ENCODE measurements at places on chromosomes 11 and 22. TPM values are rescaled to one million over a fixed set of nuclear protein-coding genes. Genes with fewer than 3 reads are reported as not detected.

Gene CD3G
- total RNA-seq = not detected

DNA sequence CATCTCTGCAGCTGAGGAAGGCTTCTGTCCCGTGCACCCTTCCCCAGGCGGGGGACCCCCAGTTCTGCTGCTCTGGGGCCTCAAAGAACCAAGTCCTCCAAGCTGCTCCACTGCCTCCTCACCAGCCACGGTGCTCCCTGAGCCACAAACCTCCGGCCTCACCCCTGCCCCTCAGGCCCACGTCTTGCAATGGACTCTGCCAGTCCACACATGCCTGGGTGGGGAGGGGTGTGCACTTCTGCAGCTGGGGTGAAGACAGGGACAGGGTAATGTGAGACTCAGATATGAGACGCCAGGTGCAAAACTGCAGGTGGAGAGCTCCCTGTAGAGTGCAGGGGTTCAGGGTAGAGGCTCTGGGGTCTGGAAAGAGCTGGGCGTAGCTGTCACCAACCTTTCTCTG lies 3.2 kb upstream of the PTDSS2 start:
- peak; percentile 47 for DNase-seq

DNA sequence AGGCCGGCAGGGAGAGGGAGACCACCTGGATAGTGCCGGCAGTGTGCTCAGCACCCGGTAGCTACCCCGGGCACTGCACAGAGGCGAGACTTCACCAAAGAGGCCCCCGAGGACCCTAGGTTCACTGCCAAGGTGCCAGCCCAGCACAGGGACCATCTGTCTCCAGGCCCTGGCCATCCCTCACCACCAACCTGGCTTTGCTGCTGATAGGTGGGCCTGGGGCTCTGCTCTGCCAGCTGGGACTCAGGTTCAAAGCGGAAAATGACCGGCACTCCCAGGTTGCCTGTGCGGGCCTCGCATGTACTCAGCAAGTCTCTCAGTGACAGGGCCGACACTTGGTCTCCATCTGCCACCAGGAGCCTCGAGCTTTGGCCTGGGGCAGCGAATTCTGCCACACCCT lies 812.2 kb downstream of the BRD1 start:
- peak; percentile 41 for DNase-seq

- no peak for DNase-seq
Observed at GRCh38 chr11:94558468-94558867, 8.7 kb upstream of the PIWIL4 start.

Gene PRG3
- total RNA-seq = not detected

Gene DTX4
- under 0.01 TPM for total RNA-seq

- peak; percentile 84 for DNase-seq
Observed at GRCh38 chr11:11993839-11994238, 14.6 kb downstream of the DKK3 start.

Gene SPATA19
- not detected for total RNA-seq

DNA sequence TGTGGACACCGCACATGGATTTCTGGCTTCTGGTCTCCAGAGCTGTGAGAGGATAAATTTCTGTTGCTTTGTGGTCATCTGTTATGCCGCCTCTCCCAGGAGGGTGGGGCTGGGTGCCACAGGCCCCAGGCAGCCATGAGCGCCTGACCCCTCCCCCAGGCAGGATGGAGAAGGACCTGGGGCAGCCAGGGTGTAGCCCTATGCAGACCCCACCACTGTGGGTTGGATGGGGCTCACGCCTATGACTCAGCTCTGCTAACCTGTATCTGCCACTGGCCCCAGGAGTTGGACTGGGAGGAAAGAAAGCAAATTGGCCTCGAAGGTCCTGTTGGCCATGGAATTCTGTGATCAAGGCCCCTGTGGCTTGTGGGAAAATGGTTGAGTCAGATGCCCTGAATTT lies 1351.1 kb downstream of the BRD1 start:
- no peak for DNase-seq

GRCh38 chr22:49689255-49689770 lies 138.4 kb downstream of the BRD1 start:
- DNase-seq = no peak

- peak; percentile 36 for DNase-seq
Observed at GRCh38 chr11:34288492-34288891, 69.3 kb downstream of the ABTB2 start.

- DNase-seq = peak; percentile 82
Observed at GRCh38 chr11:373716-374551, 4.6 kb downstream of the B4GALNT4 start.

DNA sequence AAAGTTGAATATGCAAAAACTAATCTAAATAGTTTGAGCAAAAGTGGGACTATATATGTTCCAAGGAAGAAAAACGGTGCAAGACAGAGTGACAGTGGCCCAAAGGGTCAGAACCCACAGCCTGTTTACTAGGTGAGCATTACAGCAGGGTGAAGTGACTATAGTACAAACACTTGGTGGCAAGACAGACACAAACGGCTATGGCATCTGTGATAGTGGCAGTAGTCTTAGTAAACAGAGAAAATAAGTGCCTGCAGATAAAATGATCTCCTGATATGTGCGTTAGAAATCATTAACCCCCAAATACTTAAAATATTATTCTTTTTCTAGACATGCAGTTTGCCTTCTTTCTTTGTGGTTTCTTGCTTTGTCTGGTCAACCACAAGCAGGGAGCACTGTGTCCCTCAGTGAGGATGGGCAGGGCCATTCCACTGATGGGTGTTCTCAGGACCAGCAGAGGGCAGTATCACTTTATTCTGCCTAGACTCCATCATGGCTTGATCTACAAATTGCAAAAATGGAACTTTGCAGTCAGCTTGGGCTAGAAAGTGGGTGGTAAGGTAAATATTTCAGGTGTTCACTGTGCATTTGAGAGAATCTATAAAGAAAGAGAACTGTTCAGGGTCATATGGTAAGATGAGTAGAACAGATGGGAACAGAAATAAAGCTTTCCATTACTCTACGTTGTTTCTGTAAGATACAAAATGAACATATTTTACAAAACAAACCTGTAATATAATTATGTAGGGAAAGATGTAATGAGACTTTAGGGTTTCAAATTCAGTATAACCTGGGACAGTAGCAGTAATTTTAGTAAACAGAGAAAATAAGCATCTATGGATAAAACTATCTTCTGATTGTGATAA lies 198.2 kb downstream of the SWAP70 start:
- DNase-seq = peak; percentile 52

Gene NLRP14
- under 0.01 TPM for total RNA-seq

Gene CELSR1
- total RNA-seq = 2.7 TPM

DNA sequence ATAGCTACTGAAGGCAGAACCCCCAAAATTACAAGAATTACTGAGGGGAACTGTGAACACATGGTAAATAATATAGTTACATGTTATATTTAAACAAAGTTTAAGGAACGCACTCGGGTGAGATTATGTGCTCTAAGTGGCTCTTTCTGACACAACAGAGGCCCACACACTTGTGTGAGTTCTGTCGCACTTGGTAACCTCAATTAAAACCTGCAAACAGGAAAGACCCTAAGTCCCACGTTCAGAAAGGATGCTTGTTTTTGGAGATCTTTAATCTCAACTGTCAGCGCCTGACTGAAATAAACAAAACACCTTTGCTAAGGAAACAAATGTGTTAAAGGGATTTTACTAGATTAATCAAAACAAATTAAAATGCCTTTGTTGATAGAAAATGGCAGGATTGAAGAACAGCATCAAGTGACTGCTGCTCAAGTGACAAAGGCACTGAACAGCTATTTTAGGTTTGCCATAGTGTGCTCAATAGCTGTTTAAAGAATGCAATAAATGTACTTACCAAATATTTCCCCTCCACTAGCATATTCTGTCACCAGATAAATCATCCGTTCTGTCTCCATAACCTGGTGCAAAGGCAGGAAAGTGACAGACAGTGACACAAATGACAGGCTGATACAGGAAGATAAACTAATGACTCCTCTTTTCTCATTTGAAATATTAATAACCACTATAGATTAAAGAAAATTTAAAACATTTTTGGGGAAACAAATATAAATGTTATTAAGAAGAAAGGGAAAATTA lies 116.3 kb upstream of the APOA1 start:
- no peak for DNase-seq

GRCh38 chr22:25070956-25071355 lies 118.4 kb downstream of the KIAA1671 start:
- no peak for DNase-seq

- no peak for DNase-seq
Observed at GRCh38 chr11:64383580-64383979, 24.6 kb downstream of the RPS6KA4 start.

Gene HTR3B
- not detected for total RNA-seq

Gene OR6A2
- 0.59 TPM for total RNA-seq

DNA sequence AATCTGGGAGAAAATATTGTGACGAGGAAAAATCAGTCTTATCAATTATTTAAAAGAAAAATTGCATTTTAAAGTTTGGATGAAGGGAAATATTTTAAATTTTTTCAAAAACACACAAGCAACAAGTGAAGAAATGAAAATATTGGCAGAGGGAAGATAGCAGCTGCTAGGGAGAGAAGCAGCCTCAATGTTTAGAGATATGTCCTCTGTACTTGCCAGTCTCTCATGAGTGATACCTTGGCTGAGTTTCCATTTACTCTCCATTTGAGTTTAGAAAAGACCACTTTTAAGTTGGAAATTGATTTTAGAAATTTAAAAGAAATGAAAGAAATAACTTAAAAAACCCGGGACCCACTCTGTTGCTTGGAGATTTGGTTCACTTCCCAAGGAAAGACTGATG lies 88.6 kb upstream of the DBX1 start:
- no peak for DNase-seq

Gene IGSF22
- not detected for total RNA-seq

Gene PTDSS2
- total RNA-seq = 36.2 TPM

DNA sequence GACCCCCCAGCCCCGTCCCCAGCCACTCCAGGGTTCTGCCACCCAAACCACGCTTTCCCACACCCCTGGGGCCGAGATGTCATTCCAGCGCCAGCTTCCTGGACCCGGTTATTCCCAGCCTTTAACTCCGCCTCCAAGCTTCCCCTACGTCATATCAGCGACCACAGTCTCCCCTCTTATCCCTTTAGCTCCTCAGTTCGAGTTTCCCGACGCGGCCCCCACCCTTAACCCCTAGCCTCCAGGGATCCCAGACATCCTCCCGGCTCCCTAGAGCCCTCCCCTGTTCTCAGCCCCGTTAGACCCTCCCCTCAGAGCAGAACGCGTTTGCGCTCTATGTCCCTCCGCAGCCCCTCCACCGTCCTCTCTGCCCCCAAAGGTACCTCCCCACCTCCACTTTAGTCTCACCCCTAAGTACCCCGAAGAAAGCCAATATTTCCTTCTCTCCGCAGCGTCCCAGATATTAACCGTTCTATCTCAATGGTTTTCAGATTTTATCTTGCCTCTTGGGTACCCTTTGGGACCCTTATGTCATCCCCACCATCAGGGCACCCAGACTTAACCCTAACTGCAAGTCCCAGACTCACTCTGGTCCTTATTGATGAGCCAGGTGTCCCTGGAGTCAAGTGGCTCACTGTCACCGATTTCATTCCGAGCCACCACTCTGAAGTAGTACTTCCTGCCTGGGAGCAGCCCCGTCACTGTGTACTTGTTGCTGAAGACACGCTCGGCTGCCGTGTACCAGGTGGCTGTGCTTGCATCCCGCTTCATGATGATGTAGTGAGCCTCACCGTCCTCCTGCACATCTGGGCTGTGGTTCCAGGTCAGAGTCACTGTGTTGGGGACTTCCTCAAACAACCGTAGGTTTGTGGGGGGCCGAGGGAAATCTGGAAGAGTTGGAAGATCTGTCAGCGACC lies 8.0 kb downstream of the TMEM86A start:
- DNase-seq = peak; percentile 89

Gene SLC22A6
- total RNA-seq = not detected

DNA sequence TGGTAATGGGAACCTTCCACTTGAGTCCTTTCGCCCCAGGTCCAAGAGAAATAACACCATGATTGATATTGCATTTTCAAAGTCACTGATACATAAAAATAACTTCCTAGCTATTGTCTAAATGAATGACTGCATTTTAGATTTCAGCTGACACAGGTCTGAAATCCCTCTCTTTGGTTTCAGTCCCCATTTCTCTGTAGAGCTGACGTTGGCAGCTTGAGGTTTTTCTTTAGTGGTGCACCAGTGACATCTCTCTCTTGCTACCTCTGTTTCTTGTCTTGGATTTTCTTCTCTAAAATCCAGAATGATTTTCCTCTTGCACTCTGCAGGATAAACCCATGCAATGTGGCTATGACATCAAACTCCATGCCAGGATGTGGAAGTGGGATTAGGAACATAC lies 31.7 kb upstream of the SORL1 start:
- DNase-seq = no peak

DNA sequence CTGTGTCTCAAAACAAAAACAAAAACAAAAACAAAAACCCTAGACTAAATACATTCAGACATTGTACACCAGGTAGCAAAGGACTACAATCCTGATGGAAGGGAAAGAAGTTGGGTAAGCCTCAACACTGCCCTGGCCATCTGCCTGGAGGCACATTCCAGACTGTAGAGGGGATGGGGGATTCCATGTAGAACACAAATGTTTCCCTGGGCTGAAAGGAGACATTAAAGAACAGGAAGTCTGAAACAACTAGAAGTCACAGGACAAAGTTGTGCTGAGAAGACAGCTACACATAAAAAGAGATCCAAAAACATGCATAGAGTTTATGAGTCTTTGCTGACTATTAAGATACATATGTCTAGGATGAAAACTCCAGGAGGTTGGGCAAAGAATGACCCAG lies 83.9 kb downstream of the RRAS2 start:
- DNase-seq = peak; percentile 11

DNA sequence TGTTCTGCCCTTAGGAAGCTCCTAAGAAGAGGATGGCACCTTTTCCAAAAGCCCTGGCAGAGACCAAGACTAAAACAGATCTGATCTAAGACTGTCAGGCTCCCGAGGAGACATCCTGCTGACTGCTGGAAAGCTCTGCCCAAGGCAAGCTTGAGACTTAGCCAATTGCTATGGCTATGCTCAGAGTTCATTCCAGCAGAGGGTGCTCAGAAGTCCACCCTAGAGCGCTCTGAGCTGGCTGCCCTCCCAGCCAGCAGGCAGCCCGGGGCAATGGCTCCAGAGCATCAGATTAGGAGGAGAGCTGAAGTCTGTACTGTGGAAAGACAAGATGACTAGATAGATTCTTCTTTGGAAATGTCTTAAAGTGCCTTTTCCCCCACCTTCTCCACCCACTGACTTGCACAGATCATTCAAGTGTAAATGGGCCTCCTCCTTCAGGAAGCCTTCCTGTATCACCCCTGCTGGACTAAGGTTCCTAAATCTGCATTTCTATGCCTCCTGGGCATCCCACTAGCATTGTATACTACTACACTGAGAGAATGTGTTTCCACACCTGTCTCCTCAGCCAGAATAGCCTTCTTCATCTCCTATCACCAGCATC lies 23.4 kb downstream of the LRRC55 start:
- DNase-seq = peak; percentile 91

Gene ADORA2A
- total RNA-seq = 0.72 TPM

GRCh38 chr11:120568572-120569307 lies 57.2 kb downstream of the GRIK4 start:
- DNase-seq = peak; percentile 66

Data from osteoblast (primary cell).